ENCODE measurements at places on chromosomes 11 and 22.

DNA sequence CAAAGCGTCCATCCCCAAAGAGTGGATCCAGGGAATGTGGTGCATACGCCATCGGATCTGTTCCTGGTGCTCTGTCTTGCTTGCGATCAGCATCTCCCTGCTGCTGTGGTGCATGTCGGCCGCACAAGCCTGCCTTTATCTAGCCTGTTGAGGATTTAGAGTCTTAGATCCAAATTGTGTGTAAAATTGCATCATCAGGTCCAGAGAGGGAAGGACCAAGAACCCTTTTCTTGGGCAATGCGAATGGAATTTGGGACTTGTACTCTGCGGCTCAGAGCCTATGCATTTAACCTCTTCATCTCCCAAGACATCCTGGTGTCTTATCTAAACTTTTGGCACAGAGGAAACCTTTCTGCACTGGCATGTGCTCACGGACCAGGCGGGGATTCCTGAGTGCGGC is 1238.7 kb downstream of the TBC1D22A start:
- DNase-seq = no peak

GRCh38 chr22:37817705-37818408 is 5.3 kb upstream of the GALR3 start:
- no peak for DNase-seq

DNA sequence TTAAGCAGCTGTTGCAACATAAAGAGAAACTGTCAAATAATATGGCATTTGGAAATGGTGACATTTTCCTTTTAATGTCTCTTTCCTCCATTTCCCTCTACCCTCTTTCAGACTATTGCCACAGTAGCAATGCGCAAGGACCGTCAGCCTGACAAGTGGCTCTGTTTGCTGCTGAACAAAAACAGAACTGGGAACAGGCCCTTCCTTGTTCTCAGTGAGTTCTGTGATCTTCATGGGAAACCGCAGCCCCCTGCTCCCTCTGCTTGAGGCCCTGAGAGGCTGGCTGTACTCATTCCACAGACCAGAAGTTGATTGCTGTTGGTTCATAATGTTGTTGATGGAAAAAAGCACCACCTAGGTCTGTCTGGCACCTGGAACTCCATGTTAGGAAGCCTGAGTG is 559.7 kb downstream of the OPCML start:
- DNase-seq = no peak

- DNase-seq = no peak
Observed at GRCh38 chr11:12420040-12420439, 42.7 kb downstream of the PARVA start.

- DNase-seq = no peak
Observed at GRCh38 chr11:119505861-119506260, 82.9 kb upstream of the THY1 start.
